ENCODE measurements at places on chromosomes 1 and 21.

DNA sequence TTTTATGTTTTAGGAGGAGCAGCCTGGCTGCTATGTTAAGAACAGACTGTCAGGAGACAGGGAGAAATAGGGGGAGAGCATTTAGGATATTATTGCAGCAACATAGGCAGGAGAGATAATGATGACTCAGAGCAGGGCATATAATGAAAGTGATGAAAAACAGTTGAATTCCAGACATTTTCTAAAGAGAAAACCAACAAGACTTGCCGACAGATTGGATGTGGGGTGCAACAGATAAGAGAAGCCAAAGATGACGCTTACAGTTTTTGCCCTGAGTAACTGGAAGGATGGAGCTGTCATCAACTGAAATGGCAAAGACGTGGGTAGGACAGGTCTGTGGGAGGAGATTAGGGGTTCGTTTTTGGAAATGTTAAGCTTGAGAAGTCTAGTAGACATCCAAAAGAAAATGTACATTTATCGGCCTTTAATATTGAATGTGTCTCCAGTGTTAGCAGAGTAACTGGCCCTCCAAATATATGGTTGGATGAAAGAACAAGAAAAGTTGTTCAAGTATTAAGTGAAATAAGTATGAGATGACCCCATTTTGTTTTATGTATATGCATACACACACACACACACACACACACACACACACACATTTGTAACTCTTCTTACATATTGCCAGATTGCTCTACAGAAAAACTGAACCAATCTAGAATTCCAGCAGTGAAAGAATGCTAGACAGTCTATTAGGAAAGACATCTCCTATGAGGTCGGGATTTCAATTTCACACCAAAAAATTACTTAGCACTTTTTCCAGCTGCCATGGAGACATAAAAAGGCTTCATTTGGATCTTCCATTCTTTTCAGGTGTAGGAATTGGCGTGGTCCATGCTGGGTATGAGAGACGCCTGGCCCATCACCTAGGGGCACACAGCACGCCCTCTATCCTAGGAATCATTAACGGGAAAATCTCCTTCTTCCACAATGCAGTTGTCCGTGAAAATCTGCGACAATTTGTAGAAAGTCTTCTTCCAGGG, 17.2 kb downstream of the DNAJC16 start:
- DNase-seq = no peak

- DNase-seq = no peak
These were observed 3.7 kb upstream of the DPT start for GRCh38 chr1:168732736-168733135.

- no peak for DNase-seq
These were observed 118.6 kb upstream of the RAB4A start for GRCh38 chr1:229152311-229152710.

DNA sequence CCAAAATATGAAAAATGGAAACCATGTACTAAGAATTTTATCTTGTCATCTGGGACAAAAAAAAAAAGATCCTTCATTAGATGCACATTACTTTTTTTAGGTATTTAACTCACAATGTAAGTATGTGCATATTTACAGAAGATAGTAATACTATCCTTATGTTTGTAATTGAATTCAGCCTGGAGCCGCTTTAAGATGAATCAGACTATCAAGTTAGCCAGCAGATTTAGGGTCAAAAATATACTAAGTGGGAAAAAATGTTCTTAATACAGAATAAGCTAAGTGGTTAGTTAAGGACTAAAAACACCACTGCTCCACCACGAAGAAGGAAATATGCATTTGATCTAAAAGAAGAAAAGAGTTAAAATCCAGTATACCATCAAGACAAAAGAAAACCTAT, 49.1 kb downstream of the DSCAM start:
- no peak for DNase-seq

DNA sequence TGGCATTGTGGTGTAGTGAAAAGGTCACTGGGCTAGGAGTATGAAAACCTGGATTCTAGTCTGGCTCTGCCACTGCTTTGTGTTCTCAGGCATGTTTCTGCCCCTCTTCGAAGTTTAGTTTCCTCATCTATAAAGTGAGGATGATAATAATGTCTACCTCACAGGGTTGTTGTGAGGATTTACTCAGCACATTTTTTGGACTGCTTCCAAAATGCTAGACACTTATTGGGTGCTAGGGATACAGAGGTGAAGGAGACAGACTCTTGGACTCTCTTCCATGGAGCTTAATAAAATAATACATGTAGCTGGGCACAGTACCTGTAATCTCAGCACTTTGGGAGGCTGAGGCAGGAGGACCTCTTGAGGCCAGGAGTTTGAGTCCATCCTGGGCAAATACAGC, 3.6 kb downstream of the KIF2C start:
- DNase-seq = no peak

DNA sequence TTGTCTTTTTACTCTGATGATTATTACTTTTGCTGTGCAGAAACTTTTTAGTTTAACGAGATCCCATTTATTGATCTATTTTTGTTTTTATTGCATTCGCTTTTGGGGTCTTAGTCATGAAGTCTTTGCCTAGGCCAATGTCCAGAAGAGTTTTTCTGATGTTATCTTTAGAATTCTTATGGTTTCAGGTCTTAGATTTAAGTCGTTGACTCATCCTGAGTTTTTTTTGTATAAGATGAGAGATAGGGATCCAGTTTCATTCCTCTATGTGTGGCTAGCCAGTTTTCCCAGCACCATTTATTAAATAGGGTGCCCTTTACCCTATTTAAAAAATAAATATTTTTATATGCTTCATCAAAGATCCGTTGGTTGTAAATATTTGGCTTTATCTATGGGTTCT, 13.2 kb downstream of the MAN1C1 start:
- DNase-seq = no peak

GRCh38 chr1:246418565-246419312, 88.3 kb downstream of the SMYD3 start:
- DNase-seq = no peak

- peak; percentile 34 for DNase-seq
These were observed 15.9 kb downstream of the TMEM63A start for GRCh38 chr1:225866061-225866837.

Measured in stimulated activated naive B cell treated with anti-CD40 and anti-IgM and Interleukin-4, amounts not matched to agents 10 μg/mL and 1 μg/mL and 100 μg/mL, for 72 hours (primary cell).